ENCODE measurements at places on chromosomes 3 and 15.

DNA sequence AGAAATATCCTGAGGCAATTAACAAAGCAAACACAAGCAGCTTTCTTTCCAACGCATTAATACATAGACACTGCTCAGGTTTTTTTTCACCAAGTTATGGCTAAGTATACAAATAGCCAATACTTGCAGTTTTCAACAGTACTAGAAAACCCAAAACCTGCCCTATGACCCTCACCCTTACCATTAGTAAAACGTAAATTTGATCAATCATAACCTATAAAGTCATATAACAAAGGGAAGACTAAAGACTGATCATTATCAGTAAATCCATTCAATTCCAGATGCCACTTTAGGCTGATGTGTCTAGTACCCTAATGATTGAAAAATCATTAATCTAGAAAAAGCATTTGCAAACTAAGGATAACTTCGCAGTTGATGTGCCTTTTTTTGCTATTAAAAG, 3.2 kb downstream of the SERP1 start:
- no peak for DNase-seq

- DNase-seq: no peak
Observed at GRCh38 chr3:196726788-196727675, 12.6 kb upstream of the PAK2 start.

DNA sequence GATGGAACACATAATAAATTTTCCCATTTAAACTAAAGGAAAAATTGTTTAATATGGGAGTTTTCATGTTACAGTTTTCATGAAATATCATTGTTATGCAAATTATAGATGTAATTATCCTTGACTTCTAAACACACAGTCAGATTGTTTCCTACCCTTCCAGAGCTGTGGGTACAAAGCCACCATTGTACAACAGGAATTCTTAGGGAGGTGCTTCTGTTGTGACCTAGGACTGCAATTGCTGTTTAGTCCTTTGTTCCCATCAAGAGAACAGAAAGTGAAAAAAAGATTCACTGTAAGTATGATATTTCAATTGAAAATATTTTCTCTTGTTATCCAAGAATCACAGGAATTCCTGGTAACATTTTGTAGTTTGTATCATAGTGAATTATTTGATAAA, 455.3 kb upstream of the NAALADL2 start:
- DNase-seq: no peak

- DNase-seq: peak; percentile 35
Observed at GRCh38 chr3:123447749-123448517, 957 bp downstream of the ADCY5 start.

- DNase-seq: no peak
Observed at GRCh38 chr15:88623061-88623460, 1.9 kb downstream of the AEN start.

GRCh38 chr3:17745301-17745700, 2.9 kb upstream of the TBC1D5 start:
- no peak for DNase-seq

GRCh38 chr15:84807228-84807627, 9.9 kb upstream of the ALPK3 start:
- no peak for DNase-seq

DNA sequence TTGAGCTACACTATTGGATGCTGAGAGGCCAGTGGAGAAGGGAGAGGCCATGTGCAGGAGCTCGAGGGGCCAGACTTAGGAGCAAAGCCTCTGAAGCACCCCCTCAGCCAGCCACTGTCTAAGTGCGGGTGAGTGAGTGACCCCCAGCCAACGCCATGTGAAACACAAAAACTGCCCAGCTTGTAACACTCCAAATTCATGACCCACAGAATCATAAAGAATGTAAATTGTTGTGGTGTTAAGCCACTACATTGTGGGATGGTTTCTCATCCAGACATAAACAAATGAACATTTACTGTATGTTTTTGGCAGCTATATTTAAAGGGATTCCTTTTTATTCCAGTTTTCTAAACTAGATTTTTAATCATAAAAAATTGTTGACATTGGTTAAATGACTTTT, 27.2 kb upstream of the TMEM158 start:
- DNase-seq: no peak

- DNase-seq: no peak
Observed at GRCh38 chr15:42741710-42742109, 4.8 kb upstream of the CDAN1 start.

- DNase-seq: no peak
Observed at GRCh38 chr3:61134532-61134931, 116.7 kb downstream of the FHIT start.

GRCh38 chr3:147038481-147038880, 367.9 kb downstream of the ZIC4 start:
- no peak for DNase-seq

- DNase-seq: no peak
Observed at GRCh38 chr3:156236556-156237260, 116.3 kb downstream of the KCNAB1 start.

DNA sequence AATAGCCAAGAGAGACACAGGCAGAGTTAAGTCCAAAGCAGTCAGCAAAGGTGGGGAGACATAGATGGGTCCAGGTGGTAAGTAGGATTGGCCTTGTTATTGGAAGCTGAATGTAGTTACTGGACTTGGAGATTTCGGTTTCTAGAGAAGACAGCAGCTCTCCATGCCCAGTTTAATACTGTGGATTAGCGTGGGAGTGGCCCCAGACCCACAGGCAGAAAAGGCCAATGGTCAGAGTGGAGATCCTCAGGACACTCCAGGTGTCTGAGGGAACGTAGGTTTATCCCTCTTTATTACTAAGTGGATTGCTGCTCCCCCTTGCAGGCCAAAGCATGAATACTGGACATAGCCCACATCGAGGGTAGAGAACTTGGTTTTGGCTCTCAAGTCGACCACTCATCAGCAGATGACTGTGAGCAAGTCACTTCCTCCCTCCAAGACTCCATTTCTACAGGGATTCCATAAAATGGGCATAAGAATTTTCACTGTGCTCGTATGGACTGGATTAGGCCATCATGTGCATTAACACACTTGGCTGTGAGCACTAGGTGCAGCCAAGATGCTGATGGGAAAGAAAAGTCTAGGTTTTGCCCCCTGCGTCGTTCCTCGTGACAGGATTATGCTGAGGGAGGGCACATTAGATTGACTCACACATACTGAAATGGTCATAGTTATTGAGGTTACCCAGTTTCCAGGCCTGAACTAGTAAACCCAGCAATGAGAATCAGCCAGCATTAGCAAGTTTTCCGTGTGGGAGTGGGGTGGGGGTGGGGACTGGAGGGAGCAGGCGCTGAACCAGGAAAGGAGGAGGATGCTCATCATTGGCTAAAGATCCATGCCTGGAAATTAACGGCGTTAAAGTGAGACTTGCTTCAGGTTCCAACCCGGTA, 225.2 kb upstream of the TPRG1 start:
- DNase-seq: no peak

DNA sequence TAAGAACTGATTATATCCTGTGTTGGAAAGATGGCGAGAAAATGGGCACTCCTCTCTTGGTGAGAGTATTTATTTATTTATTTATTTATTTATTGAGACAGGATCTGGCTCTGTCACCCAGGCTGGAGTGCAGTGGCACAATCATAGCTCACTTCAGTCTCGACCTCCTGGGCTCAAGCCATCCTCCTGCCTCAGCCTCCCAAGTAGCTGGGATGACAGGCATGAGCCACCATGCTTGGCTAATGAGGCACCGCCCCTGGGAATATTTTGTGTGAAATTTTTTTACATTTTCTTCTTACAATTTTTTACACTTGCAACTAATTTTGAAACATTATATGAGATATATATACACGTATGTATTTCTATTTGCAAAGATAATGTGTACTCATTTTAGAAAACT, 150.5 kb upstream of the PRR20G start:
- DNase-seq: no peak

DNA sequence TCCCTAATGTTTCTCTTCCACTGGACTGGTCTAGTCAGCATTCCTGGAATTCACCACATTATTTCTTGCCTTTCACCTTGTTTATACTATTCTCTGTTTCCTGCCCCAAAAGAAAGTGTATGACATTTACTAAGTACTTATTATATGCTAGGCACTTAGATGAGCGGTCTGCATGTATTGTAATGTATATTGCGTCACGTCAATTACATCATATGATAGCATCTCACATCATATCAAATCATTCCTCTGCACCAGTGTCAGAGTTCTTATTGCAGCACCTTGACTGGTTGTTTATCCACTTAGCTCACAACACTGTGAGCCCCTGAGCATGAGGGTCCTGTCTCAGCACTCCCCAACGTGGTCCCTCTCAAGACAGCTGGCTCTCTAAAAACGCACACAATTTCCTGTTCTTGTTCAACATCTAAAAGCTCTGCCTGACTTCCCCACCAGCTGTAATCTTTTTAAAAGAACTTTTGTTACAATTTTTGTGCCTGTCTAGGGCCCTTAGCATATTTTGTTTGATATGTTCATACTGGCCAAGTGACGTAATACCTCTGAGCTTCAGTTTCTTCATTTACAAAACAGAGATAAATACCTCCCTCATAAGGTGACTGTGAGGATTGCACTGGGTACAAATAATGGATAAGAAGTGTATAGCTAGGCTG, 58.8 kb downstream of the ARHGAP31 start:
- no peak for DNase-seq

GRCh38 chr15:38046257-38047051, 112.0 kb downstream of the TMCO5A start:
- DNase-seq: no peak

DNA sequence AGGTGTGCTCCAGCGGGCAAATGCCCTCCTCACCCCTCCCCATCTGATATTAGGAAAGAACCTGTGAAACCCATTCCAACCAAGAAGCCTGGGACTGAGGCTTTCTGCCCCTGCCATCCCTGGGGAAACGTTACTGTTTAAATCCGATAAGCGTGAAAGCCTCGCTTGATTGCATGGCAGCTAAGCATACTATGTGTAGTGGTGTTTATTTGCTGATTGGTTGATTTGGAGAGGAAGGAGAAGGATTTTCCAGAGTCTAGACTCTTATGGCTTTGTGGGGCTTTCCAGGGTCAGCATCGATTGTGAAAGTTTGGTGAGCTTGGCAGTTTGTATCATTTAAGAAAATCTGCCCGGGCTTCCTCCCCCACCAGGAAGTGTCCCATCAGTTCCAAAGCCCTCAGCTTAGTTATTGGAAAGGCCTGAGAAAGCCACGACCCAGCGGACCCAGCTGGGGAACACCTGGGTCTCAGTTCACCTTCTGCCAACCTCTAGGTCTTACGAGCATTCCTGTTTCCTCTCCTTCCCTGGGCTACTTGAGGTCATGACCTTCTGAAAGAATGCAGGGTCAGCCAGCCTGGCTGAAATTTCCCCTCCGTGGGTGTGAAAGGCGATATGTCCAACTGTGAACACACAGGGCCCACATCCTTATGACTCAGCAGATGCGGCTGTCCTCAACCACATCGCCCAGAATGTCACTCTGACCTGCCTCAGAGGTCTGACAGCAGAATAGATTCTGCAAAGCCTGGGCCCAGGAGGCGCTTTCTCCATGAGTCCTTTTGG, 62.8 kb upstream of the HERC1 start:
- DNase-seq: no peak

- DNase-seq: no peak
Observed at GRCh38 chr3:18886331-18886730, 262.0 kb upstream of the KCNH8 start.

DNA sequence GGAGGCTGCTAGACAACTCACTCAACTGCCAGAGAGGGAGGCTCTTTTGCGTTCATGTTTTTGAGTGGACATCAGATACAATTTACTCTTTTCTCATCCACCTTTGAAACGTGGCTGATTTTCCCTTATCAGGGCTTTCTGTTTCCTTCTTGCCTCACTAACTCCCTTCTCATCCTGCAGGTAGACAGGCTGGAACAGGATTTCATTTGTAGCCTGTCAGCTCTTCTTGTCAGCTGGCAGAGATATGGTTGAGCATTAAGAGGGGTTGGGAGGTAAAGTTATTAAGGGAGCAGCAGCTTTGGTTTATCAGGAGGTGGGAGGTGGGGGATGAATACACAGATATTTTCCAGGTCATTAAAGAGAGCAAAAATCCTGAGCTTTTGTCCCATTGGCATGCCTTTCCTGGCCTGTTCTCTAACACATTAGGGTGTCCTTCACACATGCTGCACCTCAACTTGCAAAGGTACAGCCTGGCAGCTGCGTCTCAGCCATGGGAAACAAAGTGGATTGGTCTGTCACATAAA, 73.5 kb downstream of the PPM1L start:
- DNase-seq: no peak

DNA sequence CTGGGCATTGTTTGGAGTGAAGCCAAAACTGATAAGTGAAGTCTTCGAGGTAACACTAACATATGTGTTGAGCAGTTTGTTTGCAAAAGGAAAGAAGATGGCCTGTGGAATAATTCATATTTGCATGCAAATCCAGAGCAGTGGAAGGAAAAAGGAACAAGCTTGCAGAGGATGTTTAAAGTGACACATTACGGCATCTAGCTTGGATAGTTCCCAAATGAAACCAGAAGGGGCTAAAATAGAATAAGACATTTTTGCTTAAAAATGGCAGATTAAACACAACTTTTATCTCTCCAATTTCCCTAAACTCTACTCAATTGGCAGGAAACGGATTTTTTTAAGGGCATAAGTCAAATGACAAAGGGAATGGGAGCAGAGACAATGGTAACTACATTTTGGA, 25.4 kb upstream of the RYK start:
- DNase-seq: no peak

- DNase-seq: no peak
Observed at GRCh38 chr3:158713094-158713499, 19.2 kb downstream of the RARRES1 start.

DNA sequence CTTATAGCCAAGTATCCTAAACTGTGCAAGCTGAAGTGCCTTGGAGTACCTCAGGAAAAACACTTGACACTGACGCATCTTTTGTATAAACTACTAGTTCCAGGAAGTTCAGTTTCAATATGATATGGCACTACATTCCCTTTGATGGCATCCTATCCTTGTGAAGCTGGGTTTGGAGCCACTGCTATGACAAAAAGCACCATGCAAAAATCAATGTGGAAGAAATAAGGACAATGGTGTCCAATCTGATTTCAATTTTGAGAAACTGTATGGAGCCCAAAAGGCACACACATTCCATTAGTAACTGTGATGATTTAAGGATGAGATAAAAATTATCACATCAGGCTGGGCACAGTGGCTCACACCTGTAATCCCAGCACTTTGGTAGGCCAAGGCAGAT, 5.6 kb downstream of the RPS27L start:
- DNase-seq: no peak

DNA sequence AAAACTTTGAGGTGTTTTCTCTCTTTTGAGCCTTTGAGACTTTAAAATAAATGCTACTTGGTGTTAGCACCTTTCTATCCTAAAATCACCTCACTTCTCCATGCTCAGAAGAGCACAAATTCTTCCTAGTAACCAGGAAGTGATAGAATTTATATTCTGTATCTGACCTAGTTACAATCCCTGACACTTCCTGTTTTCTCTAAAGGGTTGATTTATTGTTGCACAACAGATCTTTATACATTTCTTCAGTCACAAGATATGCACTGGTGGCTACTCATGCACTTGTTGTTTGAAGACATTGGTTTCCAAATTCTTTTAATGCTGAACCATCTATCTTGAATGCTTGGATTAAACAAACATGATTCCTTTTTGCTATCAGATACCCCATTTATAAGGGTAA, 47.2 kb upstream of the CNTN3 start:
- DNase-seq: no peak

Measured in T-helper 17 cell (primary cell).